ENCODE measurements at places on chromosomes 16 and 17.

- no peak for DNase-seq
Observed at GRCh38 chr17:21132428-21132827, 5.7 kb downstream of the DHRS7B start.

DNA sequence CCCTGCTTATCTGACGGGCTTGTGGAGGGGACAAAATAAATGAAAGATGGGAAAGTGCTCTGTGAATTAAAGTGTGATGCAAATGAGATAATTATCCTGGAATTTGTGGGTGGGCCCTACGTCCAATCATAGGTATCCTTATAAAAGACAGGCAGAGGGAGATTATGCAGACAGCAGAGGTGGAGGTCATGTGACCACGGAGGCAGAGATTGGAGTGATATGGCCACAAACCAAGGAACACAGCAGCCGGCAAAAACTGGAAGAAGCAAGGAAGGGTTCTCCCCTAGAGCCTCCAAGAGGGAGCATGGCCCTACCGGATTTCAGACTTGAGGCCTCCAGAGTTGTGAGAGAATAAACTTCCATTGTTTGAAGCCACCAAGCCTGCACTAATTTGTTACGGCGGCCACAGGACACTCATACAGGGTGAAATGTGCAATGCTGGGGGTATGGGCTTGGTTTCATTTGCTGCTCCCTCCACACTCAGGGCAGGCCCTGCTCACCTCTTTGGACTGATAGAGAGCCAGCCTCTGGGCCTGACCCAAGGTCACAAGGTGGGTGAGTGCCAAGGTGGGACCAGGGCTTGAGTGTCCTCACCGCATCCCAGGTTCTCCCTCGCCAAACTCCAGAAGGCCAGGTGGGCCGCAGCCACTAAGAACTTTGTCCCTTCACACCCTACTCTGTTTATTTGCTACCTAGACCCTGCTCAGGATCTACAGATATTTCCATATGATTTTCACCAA is 149.6 kb upstream of the TNRC6C start:
- DNase-seq = no peak

DNA sequence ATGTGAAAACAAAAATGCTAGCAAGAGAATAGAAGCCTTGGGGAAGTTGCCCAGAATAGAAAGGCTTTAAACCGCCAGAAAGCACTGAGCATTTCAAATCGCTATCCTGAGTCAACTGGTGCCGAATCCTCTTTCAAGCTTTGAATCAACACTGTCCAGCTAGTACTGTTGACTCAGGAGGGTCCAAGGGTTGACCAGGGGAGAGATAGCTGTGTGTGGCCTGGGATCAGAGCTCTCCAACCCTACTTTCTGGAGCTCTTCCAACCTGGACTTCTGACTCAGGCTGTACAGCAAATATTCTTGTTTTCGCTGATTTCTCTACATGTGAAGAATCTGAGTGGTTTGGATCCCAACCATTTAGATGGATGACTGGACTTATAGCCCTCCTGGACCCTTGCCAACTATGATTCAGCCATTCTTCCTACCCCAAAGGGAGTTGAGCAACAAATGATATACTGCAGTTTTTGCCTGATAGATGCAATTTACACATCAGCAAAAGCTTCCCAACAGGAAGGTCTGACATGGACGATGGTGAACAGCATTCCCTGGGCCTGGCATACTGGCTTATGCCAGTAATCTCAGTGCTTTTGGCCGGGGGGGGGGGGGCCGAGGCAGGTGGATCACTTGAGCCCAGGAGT is 154.0 kb upstream of the SDK2 start:
- no peak for DNase-seq

- DNase-seq = no peak
Observed at GRCh38 chr17:31521632-31522283, 130.3 kb downstream of the RAB11FIP4 start.

GRCh38 chr16:74936902-74937560 is 47.9 kb downstream of the WDR59 start:
- no peak for DNase-seq

- DNase-seq = no peak
Observed at GRCh38 chr16:543301-544164, 16.0 kb downstream of the CAPN15 start.

DNA sequence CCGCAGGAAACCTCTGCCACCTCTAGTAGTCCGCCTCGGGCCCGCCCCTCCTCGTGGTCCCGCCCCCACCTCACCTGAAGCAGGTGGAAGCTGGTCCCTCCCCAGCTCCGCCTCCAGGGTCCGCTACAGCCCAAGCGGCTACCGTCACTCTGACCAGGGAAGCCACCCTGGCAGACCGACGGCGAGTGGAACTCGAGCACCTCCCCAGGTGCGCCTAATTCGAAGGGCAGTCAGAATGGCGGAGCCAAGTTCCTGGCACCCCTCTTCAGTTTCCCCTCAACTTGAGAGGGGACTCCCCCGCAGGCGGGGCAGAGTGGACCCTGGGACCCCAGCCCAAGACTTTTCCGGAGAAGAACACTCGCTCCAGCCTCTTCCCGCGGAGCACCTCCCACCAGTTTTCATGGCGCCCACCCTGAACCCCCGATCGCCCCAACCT is 507 bp downstream of the FHOD1 start:
- no peak for DNase-seq

GRCh38 chr17:9361188-9361955 is 214.2 kb downstream of the STX8 start:
- DNase-seq = no peak

- no peak for DNase-seq
Observed at GRCh38 chr17:59506894-59507726, 58.3 kb upstream of the DHX40 start.

GRCh38 chr17:65801513-65801912 is 240.1 kb upstream of the AXIN2 start:
- no peak for DNase-seq

- DNase-seq = no peak
Observed at GRCh38 chr16:89434490-89434889, 55.9 kb downstream of the ANKRD11 start.

- no peak for DNase-seq
Observed at GRCh38 chr17:41065829-41066624, at the start of gene KRTAP2-4. KRTAP2-4 (minus strand) TSS chr17:41065879; CDS start chr17:41065845, 34 bp downstream.

- DNase-seq = no peak
Observed at GRCh38 chr17:9309216-9309615, 266.4 kb downstream of the STX8 start.

DNA sequence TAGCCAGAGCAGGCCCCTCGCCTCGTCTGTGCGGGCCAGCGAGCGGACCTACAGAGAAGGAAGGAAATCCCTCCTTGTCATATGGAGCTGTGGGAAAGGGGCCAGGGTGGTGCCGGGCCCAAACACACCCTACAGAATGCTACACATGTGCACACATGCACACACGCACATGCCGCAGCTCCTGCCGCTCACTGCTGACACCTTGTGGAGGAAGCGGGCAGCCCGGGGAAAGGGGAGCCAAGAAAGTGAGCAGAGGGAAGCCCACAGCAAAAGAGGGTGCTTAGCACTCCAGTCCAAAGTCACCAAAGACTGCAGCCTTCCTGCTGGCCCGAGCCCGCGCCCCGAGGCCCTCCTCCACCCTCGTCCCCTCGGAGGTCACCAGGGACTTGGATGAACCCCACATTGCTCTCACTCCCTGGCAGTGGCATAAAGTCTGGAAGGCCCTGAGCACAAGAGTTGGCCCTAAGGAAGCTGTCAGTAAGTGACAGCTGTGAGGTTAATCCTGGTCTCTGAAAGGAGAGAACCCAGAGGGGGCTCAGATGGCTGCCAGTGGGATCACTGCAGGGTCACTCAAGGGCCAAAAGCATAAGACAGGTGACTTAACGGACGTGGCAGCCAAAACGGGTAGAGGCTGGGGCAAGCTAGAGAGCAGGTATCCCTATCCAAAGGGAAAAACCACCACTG is 68.2 kb downstream of the MYO18A start:
- peak; percentile 43 for DNase-seq

GRCh38 chr16:58198022-58198683 is at the start of gene CSNK2A2:
CSNK2A2 (minus strand) TSS chr16:58198106; CDS start chr16:58197736, 370 bp downstream.
- peak; percentile 38 for DNase-seq

- no peak for DNase-seq
Observed at GRCh38 chr16:53440125-53440524, 5.9 kb downstream of the RBL2 start.

DNA sequence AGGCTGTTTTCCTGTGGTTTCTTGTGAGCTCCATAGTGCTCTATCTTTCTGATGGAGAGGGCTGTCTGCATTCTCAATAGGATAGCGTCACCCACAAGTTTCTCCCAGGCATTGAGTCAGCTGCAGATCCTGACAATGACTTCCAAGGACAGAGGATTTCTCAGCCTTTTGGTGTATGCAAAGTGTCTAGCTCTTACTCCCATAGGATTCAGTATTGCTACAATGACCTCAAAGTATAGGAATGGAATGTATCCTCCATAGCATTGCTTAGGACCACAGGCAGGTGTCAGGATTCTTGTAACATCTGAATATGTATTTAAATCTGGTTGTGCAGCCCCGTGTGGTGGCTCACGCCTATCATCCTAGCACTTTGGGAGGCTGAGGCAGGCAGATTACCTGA is 32.3 kb downstream of the SMIM36 start:
- DNase-seq = no peak

- no peak for DNase-seq
Observed at GRCh38 chr16:79595931-79596450, 4.5 kb downstream of the MAF start.

DNA sequence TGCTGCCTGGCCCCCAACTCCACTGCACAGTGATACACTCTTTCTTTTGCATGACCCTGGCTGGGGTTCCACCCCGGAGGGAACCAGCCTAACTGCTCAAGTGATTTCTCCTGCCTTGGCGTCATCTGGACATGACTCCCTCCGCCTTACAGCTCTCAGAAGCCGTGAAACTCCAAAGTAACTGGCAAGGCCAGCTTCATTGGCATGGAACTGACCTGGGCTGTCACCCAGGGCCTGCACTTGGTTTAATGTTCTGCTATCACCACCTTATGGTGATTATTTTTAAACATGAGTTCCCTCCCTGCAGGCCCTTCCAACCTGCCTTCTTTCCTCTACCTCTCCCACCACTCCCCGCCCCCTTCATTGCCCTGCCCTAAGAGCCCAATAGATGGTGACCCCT is 139.7 kb upstream of the CDH5 start:
- no peak for DNase-seq

- no peak for DNase-seq
Observed at GRCh38 chr16:68746951-68747350, 9.9 kb downstream of the CDH1 start.

- DNase-seq = no peak
Observed at GRCh38 chr17:7774055-7774521, 56.5 kb downstream of the DNAH2 start.

GRCh38 chr17:31274252-31274651 is 22.8 kb downstream of the OMG start:
- DNase-seq = no peak

DNA sequence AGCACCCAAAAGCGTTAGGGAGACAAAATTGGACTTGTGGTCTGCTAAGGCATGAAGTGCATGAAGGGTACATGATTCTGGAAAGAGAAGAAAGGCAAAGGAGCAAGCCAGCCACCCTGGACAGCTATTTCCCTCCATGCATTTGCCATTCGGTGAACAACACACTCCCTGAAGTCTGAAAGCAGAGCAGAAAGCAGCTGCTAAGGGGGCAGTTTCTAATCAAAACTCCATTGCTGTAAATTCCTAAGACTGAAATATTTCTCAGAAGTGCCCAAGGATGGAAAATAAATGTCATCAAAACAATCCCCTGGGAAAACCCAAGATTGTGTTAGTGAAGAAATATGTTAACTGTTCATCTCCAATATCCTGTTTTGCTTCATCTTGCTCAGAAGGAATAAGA is 44.3 kb downstream of the PMP22 start:
- DNase-seq = no peak

GRCh38 chr16:48365025-48365600 is 20.1 kb downstream of the SIAH1 start:
- DNase-seq = no peak

DNA sequence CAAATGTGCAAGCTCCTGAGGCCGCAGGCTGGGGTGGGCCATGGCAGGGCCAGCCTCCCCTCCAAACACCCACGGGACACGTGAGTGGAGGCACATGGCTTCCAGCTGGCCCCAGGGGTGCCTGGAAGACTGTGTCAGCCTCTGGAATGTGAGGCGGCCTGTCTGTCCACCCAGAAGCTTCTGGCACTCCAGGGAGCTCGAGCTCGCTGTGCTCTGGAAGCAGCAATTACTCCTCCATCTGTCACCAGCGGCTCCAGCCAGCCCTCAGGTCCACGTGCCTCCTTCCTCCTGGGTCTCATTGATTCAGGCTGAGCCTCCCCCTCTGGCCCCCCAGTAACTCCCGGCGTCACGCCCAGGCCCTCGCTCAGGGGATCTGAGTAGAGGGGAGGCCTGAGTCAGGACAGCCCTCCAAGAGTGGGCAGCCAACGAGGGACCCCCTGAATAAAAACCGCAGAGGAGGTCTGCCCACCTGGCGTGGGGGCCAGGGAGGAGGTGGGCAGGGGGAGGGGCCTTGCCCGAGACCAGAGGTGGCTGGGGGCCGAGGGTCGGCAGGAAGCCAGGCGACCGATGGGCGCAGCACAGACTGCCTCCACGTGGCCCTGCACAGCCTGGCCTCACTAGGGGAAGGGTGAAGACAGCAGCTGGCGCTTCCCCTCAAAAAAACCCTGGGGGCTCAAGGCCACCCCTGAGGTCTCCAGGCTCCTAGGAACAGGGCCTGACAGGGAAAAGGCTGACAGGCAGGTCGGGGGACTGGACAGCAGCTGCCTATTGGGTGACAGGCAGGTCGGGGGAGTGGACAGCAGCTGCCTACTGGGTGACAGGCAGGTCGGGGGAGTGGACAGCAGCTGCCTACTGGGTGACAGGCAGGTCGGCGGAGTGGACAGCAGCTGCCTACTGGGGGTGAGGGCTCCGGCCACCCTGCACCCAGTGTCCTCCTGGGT is 11.9 kb downstream of the PIEZO1 start:
- no peak for DNase-seq

- no peak for DNase-seq
Observed at GRCh38 chr16:81814751-81815428, 35.8 kb downstream of the PLCG2 start.
